ENCODE measurements at places on chromosomes 7 and 10.

- no peak for DNase-seq
Measured at GRCh38 chr7:5226921-5227785, 37.1 kb downstream of the WIPI2 start.

- no peak for DNase-seq
Measured at GRCh38 chr10:103819493-103819892, 35.9 kb downstream of the SH3PXD2A start.

- DNase-seq = no peak
Measured at GRCh38 chr10:113549856-113550255, 3.0 kb upstream of the HABP2 start.

DNA sequence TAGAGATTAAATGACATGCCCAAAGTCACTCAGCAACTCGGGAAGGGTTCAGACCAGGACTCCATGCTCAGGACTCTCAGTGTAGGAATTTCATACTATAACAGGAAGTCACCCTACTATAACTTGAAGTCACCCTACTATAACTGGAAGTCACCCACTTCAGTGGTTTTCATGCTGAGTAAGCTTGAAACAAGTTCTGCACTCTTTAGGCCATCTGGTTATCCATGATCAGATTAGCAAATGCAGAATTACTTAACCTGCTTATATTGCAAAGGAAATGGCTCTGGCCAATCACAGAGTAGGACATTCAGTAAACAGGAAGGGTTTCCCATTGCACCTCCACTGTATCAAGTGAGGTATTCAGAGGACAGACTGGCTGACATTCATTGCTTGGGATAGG is 1240.4 kb downstream of the GATA3 start:
- DNase-seq = no peak

DNA sequence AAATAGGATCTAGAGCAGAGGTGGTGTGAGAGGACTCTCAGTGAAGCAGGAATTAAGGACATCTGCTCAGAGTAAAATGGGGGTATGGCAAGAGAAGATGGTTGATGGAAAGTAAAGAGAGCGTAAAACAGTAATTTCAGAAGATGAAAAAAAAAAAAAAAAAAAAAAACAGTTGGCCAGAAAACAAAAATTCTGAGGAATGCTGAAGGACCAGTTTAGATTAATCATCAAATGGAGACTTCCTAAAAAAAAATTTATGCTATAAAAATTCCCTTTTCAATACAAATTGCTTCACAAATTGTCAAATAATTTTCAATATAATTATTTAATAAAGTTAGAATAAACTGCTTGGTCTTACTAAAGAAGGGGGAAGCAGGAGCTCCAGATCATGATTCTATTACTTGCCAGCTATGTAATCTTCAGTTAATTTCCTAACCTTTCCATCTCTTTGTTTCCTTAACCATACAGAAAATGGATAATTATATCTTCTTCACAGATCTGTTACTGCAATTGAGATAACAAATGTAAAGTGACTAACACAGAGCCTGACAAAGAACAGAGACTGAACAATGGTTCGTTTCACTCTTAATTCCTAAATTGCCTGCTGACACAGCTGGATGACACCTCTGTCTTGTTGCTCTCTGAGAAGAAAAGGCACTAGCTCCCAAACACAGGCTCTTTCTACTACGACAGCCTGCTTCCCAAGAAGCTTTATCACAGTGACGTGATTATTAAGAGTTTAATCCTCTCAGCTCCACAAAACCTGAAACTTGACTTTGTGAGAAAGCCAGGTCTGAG is 64.9 kb upstream of the GPR22 start:
- no peak for DNase-seq

GRCh38 chr10:11205030-11205772 is 187.5 kb downstream of the CELF2 start:
- DNase-seq = no peak

DNA sequence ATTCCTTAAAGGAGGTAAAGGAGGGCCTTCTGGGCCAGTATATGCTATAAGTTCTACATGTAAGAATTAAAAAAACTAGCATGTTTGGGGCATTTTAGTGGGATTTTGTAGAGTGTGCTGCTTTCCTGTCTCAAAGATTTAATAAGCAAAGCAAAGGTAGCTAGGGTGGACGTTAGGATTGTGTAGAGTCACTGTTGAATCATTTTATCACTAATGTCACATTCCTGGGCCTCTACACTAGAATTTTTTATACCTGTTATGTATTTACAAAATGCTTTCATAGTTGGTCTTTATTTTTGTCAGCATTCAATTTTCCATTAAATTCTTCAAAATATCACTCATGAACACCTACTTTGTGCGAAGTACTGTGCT is 139.4 kb upstream of the PHYHIPL start:
- DNase-seq = no peak

DNA sequence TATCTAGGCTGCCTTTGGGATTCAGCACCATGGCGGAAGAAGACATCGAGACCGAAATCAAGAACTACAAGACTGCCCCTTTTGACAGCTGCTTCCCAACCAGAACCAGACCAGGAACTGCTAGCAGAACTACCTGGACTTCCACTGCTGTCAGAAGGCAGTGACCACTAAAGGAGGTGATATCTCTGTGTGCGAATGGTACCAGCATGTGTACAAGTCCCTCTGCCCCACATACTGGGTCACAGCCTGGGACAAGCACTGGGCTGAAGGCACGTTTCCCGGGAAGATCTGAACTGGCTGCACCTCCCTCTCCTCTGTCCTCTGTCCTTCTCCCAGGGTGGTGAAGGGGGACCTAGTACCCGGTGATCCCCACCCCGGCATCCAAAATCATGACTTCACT is 25.6 kb upstream of the PDIA4 start:
- DNase-seq = no peak

Measured in stimulated activated CD4-positive, alpha-beta T cell treated with anti-CD3 and anti-CD28 coated beads, Interleukin-4, amount 100 ng/mL, for 1 hour (primary cell).